ENCODE measurements at places on chromosomes 5 and 9.

DNA sequence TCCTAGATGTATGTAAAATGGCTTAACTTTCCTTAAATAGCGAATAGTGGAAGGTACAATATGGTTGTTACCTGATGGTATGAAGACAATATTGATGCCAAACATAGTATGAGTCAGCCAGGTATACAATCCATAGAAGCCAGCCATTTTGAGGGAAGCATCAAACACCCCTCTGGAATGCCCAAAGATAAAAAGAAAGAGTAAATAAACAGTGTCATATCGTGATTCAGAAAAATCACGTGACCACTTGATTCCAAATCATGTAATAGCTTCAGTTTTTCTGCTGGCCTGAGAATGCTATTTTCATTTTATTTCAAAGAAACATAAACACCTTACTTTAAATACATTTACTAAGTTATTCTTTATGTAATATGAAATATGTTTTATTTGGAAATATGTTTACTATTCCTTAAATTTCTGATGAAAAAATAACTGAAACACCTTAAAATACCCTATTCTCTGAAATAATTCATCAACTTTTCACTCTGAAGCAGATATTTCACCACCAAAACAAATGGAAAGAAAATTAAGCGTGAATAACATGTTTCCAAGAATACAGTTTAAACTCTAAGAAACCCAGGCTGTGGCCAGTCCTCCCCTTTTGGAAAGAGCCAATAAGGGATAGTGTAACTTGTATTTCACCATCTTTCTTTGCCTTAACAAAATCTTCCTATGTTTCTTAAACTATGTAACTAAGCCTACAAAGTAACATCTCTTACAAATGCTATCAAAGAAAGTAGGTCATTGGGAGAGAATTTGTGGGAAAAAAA, 24.8 kb upstream of the CTNNAL1 start:
- no peak for DNase-seq

- no peak for DNase-seq
Measured at GRCh38 chr9:116656501-116656971, 30.6 kb upstream of the TRIM32 start.

GRCh38 chr5:133635051-133635450, 22.7 kb upstream of the FSTL4 start:
- no peak for DNase-seq

GRCh38 chr5:57529864-57530263, 47.3 kb upstream of the ACTBL2 start:
- DNase-seq = no peak

- DNase-seq = no peak
Measured at GRCh38 chr9:135951889-135952663, 9.1 kb downstream of the UBAC1 start.

DNA sequence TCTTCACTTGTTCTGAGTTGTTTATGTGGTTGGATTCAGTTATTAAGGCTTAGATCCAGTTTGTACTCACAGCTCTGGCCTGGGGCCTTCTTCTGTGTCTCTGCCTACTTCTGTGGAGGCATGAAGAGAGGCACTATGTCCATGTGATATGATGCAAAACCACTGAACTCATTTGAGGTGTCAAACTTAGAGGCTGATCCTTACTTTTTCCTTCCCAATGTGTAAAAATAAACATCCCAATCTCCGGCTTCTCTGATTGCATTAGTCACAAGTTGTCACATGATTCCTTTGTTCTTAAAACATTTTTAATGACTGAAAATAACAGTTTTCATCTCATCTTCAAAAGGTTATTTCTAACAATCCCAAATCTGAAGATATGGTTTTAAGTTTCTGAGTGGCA, 276.0 kb upstream of the RGMB start:
- DNase-seq = no peak

DNA sequence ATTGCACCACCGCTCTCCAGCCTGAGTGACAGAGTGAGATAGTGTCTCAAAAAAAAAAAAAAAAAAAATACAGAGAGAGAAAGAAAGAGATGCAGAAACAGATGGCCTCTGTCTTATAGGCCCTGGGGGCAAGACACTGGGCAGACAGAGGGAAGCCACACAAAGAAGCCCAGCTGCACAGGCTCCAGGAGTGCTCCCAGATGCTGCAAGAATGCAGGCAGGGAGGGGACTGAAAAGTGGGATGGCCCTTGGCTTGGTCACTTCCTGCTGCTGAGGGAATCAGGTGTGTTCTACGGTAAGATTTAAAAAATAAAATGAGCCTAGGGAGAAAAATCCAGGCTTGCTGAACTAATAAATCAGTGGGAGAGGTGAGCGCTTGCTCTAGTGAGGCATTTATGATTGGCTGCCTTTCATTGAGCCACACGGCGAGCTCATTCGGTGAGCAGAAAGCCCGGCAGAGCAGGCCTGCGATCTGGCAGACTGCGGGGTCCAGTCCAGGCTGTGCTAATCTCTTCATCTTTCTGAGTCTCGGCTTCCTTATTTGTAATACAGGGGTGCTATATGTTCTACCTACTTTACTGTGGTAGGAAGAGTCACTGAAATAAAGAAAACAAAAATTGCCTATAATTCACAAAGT, 80.6 kb downstream of the RAD23B start:
- DNase-seq = no peak

DNA sequence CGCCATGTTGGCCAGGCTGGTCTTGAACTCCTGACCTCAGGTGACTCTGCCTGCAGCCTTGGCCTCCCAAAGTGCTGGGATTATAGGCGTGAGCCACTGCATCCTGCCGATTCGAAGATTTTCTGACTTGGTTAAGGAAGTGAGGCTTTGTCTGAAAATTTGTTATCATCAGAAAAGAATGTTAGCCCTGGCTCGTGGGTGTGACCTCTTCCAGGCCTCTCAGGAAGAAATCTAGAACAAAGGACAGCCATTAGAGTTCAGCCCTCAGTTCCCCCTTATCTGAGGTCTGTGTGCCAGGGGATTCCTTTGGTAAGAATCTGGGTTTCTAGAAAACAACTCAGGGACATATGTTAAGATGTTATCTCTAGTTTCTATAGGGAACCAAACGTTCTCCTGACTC, 6.2 kb downstream of the OR2S2 start:
- no peak for DNase-seq

DNA sequence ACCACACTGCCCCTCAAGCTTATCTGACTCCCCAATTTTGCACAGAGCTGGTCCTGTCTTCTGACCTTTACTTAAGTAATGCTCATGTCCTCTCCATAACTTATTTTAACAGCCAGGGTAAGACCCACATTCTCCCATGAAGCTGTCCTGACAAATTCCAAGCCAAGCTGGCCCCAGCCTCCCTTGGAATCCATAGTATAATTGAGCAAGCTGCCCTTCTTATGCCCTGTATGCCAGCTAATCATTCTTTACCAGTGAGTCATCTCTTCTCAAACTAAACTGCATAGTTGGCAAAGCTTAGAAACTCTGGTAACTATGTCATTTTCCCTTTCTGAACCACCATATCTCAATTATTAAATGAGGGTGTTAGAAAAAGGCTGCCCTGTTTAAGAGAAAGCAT, 92.4 kb downstream of the NFIB start:
- DNase-seq = no peak

GRCh38 chr5:24141046-24141445, 503.7 kb downstream of the CDH10 start:
- DNase-seq = no peak

GRCh38 chr9:70609542-70610286, 195.3 kb upstream of the KLF9 start:
- no peak for DNase-seq

GRCh38 chr9:94999832-95000231, 273.3 kb downstream of the AOPEP start:
- DNase-seq = no peak

DNA sequence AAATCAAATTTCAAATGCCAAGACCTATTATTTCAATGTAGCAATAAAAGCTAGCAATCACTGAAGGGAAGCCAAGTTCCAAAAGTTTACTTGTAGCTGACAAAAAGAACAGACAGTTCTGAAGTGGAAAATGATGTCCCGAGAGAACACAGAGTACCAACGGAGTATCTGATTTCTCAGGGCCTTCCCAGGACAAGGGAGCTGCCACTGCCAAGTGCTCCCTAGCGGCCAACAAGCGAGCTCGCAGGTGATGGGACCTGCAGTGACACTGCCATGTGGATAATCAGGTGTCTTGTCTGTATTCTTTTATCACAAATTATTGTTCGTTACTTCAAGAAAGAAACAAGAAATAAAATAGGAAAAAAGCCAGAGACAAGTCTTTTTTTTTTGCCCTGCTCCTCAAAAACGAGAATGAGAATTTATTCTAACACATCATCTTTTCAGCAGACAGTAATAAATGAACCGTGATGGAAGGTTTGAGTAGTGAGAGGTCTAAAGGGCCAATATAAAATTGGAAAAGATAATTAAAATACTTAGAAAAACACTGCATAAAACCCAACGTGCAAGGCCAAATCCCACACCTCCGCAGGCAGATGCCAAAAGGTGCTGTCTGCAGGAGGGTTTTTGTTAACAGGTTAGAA, 159.4 kb downstream of the MYO10 start:
- DNase-seq = no peak

DNA sequence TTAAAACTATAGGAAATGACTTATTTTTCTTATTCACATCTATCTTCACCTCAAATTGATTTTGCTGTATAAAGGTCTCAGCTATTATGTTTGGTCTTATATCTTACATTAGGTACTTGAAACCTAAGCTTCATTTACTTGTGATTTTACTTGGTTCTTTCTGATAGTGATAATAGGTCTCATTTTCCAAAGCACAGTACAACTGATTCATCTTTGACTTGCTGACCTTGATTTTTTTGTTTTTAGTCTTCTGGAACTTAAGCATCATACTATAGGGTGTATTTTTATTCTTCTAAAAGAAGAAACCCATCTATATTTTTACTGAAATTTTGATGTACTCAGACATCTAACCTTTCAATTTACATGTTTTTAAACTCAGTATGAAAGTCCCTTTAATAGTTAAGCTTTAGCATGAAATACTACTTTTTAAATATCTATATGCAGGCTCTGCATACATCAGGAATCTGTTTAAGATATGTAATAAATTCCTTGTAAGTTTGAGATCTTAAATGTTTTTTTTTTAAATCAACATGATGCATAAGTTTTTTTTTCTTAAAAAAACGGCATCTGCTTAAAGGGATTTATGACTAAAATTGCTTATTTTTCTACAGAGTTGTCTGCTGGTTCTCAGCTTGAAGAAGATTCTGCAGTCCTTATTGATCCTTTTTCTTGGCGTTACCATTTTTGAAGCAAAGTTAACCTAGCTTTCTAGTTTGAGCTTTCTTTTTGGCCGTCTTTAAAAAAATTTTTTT, 13.3 kb downstream of the MATR3 start:
- DNase-seq = no peak

DNA sequence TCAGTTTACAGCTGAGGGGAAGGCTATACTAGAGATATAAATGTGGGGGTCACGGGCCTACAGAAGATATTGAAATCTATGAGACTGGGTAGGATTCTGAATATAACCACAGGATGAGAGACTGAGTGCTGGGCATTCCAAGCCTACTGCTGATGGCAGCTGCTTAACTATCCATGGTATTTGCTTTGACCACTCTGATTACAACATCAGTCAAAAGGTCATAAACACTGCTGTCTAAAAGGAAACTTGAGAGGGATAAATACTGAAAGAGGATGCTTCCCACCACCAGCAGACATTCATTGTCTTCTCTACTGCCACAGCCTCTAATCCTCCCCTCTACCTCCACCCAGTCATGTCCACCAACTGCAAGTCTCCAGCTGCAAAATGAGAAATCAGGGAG, 3.8 kb downstream of the ZNF622 start:
- DNase-seq = no peak

DNA sequence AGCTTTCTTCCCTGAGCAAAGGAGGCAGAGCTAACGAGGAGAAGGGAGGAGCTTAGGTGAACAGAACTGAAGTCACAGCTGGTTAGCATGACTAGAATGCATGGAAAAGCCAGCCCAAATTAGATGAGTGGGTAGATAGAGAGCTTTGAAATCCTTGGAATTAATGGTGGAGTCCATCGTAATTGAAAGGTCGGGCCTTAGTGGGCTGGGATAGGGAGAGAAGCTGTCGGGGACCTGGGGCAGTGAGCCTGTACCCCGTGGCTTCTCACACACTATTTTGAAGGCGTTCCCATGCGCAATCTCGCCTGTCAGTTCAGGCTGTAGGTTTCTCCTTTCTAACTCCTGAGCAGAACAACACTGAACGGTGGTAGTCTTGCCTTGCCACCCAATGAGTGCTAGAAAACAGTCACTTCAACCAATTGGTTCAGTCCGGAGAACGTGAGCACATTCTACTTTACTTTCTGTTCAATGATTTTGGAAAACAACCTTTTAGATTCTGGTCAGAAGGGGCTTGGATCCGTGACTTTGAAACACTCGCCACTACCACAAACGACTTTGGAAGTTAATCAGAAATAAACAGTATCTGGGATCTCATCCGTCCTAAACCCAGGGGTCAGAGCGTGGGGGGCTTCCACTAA, 655 bp upstream of the RAI14 start:
- no peak for DNase-seq

DNA sequence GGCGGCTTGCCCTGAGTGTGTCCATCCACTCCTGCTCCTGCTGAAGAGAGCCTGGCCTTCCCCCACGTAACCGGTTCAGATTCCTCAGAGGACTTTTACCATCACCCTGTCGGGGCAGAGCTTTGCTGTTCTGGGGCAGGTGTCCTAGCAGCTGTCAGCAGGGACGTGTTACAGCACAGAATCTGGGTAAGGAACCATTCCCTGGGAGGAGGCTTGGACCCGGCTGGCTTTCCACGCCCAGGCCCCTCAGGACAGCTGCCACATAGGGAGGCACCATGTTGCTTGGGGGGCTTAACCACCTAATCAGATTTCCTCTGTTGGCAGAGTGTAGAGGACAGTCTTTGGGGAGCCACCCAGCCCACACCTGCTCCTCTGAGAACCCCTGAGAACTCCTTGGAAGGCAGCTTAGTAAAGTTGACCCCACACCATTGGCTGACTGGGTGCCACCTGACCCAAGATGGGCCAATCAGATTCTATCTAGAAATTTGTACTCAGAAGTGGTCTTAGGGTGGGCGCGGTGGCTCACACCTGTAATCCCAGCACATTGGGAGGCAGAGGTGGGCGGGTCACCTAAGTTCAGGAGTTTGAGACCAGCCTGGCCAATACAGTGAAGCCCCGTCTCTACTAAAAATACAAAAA, 23.3 kb upstream of the EEIG1 start:
- DNase-seq = no peak

DNA sequence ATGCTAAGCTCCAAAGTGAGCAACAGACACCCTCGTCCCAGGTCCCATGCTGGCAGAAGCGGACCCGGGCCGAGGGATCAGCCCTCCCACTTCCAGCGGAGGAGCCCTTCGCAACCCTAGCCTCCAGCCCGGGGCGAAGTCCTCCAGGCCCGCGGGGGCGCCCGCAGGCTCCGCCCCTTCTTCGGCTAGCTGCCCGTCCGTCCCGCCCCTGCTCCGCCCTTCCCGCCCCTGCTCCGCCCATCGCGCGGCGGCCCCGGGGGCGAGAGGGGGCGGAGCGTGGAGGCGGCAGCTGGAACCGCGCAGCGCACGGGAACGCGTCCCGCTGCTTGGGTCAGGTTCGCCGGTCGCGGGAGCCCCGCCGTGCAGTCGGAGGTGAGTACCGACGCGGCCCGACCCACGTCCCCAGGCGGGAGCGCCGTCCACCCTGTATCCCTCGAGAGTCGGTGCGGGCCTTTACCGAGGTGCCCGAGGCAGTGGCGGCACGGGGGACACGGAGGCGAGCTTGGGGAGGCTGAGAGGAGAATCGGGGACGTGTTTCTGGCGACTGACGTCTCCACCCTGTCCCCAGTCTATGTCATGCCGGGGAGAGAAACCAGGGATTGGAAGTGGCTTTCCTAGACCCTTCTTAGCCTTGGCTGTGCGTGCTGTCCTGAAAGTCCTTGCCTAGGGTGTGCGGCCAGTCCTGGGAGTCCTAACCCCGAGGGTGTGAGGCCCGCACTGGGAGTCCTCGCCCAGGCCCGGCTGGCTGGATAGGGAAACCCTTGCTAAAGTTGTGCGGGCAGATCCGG, at the start of gene ACO1:
TSS of gene ACO1 (plus strand) at position 280 of the 788 bp plus-strand sequence. CDS start 20,864 bp downstream, outside the sequence.
- DNase-seq = peak; percentile 89

Measured in activated naive CD8-positive, alpha-beta T cell treated with anti-CD3 and anti-CD28 coated beads, Interleukin-2, amount 50 U/mL, for 24 hours (primary cell).